D721Med (cell line): ENCODE measurements at places on chromosomes 1 and 21.

DNA sequence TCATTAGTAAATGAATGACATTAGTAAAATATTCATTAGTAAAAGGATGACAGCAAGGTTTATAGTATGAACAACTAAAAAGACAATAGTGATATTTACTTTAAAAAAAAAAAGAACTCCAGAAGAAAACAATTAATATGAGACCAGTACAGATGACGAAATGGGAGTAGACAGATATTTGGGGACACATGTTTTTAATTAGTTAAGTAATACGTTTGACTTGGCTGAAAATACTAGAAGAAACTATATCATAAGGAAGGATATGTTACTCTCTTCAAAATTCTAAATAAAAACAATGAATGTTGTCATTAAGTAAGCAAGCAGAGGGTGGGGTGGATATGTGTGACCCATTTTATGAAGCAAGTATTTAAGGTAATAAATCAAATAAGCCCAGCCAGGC, 61.9 kb downstream of the GPATCH2 start:
- no peak for DNase-seq

GRCh38 chr1:11488201-11488770, 9.3 kb downstream of the DISP3 start:
- DNase-seq, result no peak

- no peak for DNase-seq
Observed at GRCh38 chr1:185017338-185017737, 28.0 kb upstream of the RNF2 start.

GRCh38 chr1:55301912-55302311, 86.7 kb upstream of the USP24 start:
- DNase-seq, result no peak

DNA sequence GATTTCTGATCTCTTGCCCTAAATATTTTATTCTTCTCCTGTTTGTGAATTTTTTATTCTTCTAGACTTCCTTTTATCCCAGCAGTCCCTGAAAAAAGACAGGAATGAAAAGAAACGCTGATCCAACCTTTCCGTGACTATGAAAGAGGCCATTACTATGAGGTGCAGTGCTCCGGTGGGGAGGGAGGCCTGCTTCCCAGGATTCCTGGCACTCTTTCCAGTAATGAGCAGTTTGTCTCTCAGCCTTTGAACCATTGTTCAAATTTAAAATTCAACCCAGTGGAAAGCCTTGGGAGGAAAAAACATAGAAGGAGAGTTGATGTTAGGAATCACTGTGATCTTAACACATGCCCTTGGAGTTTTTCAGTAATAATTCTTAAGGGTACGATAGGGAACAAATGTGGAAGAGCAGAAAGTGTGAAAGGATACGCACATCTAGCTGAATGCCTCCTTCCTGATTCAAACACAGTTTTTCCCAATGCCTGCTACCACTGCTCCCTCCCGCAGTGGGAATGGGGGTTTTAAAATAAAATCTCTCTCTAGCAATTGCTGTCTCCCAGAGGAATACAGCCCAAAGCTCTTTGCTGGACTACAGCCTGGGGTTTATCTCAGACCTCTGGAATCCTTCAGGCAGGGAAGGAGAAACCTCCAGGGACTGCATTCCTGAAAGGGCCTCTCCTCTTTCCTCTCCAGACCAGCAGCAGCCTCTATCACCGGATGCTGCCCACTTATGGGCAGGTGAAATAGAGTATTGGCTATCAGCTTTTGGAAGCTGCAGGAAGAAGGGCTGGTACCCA, 6.1 kb downstream of the IER5 start:
- no peak for DNase-seq

DNA sequence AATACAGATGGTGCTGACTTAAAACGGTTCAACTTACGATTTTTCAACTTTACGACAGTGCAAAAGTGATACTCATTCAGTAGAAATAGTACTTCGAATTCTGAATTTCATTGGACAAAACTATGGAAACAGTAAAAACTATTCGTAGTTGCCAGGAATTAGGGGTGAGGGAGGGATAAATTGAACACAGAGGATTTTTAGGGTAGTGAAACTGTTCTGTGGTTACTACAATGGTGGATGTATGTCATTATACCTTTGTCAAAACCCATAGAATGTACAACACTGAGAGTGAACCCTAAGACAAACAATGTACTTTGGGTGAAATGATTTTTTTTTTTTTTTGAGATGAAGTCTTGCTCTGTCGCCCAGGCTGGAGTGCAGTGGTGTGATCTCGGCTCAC, 7.5 kb downstream of the DDR2 start:
- DNase-seq, result no peak
